ENCODE measurements at places on chromosomes 2 and 18.

- DNase-seq, result no peak
Observed at GRCh38 chr2:220191031-220191430, 563.6 kb downstream of the SLC4A3 start.

DNA sequence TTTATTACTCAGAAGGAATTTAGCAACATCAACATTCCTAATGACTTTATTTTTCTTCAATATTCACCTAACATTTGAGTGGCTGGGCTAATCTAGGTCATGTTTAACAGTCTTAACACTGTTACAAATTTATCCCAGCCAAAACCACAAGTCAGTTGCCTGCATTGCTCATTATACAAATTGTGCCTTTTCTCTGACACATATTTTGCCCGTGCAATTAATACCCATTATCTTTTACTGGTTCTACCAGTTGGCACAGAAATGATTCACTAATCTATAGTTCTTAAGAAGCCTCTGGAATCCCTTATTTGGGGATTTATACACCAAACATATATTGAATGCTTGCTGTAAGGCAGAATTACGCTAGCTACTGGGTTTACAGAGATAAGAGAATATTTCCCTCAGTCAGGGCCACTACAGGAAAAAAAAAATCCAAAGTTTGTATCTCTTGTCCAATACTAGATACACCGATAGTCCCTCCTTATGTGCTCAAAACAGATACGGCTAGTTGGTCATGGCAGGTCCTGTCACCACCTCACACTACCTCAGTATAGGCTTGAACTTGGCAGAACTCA lies 46.3 kb downstream of the ZCCHC2 start:
- no peak for DNase-seq

DNA sequence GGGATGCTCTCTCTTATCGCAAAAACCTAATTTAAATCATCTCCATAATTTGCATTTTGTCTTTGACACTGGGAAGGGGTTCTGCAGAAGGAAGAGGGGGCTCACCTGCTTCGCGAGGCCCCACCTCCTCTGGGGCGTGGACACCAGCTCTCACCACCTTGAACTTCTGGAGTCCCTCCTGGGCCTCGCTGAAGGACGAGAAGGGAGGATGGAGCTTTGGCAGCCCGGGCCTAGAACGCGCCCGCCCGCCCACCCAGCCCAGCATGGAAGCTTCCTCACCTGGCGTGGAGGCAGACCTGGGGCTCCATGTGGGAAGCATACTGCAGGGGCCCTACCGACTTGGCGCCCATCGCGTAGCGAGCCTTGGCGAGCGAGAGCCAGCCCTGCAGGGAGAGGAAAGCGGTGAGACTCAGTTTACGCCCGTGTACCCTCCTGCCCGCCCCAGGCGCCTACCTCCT lies 1.1 kb upstream of the IMP4 start:
- no peak for DNase-seq

DNA sequence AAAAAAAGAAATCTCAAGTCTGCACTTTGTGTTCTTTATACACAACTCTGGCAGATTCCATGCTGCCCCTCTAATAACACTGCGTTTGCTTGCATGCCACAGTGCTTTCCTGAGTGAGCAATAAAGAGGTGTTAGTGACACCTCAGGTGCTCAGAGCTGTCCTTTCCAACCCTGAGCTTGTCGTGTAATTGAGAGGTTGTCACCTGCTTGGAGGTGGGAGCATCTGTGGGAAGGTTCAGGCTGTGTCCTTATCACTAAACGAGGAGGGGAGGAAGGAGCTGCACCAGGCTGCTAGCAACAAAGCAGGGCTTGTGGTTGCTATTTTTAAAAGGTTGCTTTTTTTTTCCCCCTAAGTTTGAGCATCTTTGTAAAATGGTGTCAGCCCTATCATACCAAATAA lies 31.9 kb downstream of the APCDD1 start:
- DNase-seq, result no peak

DNA sequence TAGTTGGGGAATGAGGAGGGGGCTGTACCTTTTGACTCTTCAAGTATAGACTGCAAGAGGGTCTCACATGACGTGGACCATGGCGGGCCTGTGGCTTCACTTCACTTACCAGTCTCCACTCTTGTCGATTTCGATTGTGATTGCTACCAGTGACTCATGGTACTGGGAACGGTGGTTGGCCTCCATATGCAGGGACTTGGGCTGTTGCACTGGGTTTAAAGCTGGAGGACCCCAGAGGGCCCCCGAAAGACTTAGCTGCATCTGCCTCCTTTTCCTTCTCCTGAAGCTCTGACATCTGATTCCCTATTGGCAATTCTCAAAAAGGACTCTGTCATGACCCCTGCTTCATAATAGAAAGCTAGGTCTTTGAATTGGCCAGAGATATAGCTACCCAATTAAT lies 43.4 kb downstream of the HK2 start:
- DNase-seq, result no peak

DNA sequence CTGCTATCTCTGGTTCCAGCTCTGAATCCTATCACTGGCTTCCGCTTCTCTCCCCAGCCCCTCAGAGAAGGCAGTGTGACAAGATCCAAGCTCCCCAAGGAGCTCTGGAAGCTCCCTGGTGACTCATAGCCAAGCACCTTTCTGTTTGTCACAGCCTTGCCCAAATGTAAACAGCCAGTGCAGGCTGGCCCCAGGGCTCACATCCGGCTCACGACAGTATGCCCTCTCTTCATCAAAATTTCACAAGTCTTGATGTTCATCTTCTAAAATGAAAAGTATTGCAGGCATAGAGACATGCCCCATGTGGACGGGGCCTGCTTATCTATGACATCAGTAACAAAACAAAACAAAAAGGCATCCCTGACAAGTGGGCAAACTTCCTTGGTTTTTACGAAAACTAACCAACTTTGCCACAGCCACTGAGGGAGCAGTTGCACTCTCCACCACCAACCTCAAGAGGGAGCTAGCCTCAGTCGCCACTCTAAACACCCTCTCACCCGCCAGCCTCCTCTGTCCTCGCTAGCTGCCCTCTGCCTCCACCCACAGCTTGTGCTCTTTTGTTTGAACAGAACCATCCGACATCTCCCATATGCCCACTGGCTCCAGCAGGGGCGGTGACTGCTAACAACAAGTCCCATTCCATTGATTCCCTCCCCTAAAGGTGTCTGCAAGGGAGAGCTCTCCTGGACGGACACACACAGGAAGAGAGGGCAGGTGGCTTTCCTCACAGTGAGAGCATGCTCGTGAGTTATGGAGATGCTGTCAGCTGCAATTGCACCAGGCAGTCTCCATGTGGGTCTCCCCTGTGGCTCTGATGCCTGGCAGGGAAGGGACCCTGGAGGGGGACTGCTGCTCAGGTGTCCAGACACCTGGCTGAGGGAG lies 71.0 kb upstream of the DAPL1 start:
- no peak for DNase-seq

- no peak for DNase-seq
Observed at GRCh38 chr2:18153741-18154140, 275.3 kb downstream of the KCNS3 start.

DNA sequence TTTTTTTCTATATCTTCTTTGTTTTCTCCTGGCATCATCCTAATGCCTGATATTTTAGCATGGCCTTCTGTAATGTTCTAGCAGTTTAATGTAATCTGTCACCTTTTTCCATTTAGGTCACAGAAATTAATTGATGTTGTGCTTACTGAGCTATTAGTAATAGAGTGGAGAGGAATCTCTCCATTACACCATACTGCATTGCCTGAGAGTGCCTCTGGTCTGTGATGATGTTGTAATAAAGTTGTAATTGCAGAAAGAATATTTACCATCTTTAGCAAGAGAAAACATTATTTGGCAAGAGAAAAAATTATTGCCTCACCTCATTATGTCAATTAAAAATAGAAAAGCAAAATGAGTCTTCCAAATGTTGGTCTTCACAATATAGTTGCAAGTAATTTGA lies 213.2 kb downstream of the KCNJ3 start:
- DNase-seq, result no peak

GRCh38 chr18:31658670-31659575 lies 25.5 kb downstream of the B4GALT6 start:
- no peak for DNase-seq

GRCh38 chr2:26925100-26925791 lies 45.2 kb upstream of the MAPRE3 start:
- no peak for DNase-seq

DNA sequence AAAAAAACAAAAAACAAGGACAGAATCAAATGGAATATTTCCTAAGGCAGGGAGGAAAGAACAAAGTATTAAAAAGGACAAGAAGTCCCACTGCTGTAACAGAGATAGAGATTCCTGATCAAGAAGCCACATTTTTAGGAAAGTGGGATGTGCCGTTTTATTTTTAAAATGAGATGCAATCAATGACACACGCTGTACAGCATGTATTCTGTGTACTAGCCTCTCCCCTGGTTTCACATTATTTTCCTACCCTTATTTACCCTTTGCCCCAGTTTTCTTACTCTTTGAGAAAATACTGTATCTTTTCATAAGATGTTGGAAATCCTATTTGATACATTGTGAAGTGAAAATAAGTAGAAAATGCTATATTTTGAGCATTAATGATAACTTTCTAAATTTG lies 45.8 kb downstream of the E2F6 start:
- DNase-seq, result no peak

- DNase-seq, result no peak
Observed at GRCh38 chr2:10520926-10521325, 72.8 kb upstream of the ODC1 start.

DNA sequence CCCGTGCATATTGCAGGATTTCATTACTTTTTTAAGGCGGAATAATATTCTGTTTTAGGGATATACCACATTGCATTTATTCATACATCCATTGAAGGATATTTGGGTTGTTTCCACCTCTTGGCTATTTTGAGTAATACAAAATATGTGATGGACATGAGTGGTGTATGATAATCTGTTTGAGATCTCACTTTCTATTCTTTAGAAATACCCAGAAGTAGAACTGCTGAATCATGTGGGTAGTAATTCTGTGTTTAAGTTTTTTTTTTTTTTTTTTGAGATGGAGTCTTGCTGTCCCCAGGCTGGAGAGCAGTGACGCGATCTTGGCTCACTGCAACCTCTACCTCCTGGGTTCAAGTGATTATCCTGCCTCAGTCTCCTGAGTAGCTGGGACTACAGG lies 201.4 kb downstream of the NYAP2 start:
- no peak for DNase-seq

GRCh38 chr2:187709065-187709464 lies 154.8 kb upstream of the TFPI start:
- no peak for DNase-seq

DNA sequence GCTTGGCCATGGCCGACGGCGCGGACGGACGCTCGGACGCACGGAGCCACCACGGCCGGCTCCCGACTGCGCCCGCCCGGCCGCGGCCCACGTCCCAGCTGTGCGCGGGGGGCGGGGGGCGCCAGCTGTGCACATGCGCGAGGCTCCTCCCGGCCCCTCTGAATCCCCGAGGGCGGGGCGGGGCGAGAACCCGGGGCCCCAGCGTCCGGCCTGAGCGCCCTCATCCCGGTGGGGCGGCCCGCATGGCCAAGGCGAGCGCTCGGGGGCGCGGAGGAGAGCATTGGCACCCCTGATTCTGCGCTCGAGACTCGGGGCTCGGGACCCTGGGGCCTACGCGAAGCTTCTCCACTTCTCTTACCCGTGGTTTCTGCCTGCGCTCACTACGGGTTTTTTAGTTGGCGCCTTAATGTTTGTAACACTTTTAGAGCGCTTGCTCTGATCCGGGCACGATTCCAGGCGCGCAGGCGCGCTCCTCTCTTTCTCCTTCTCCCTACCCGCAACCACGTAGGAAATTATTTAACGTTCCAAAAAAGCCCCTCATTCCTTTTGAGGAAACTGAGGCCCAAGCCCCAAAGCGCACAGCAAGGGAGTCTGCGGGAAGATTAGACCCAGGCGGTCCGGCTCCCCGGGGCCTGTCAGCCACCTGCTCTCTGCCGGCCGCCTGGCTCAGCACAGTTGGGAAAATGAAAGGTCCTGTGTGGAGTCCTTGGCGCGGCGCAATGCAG lies at the start of gene PXDN:
Gene PXDN (minus strand): TSS at position 70 of the 725 bp plus-strand sequence. CDS start 60 bp downstream, at position 10.
- DNase-seq, result no peak

- no peak for DNase-seq
Observed at GRCh38 chr2:211957799-211958198, 580.8 kb downstream of the ERBB4 start.

DNA sequence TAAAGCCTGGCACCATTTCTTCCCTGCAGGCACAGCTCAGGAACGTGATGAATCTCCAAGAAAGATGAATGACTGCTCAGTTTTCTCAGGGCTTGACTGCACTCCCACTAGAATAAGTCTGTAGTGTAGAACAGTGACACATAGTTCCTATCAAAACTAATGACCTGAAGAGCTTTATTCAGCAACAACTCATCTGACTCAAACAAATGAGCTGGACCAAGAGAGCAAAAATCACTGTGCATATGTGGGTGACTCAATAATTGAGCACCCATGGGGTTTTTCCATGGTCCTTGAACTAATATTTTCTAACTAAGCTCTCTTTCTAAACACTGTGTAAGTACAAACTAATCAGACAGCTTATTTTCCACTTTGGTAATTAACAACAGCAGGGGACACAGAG lies 61.1 kb upstream of the XDH start:
- DNase-seq, result no peak

GRCh38 chr2:56102866-56103265 lies 80.9 kb upstream of the CCDC85A start:
- DNase-seq, result no peak

DNA sequence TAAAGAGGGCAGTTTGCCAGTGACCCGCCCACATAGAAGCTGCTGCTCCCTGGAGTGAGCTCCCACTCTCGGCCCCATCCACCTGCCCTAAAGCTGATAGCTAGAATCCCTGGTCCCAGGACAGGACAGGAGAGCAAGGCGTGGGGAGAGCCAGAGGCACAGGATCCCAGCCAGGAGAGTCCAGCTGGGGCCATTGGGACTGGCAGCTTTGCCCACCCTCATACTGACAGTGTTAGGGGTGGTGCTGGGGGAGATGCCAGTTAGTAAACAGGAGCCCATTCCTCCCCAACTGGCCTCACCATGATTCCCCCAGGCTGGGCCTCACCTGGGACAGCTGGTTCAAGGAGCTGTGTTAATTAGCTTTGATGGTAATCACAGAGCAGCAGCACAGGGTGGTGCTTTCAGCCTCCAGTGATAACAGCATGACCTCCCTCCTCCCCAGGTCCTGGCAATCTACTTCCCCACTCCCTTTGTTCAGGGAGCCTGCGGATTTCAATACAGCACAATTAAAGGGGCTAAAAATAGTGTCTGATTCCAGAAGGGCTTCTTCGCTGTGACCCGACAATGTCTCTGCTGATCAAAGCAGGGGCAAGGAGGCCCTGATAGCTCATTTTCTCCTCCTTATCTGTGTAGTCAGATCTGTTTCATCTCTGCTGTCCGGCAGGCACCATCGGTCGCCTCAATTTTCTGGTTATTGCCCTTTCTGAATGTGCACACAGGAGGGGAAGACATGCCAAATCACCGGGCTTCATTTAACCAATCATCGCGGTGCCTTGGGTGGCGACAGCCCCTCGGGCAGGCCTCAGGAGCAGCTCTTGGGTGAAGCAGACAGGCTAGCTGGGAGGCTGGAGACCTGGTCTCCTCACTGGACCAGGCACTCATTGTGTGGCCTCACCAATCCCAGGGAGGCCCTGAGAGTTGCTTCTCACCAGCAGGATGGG lies 119.9 kb upstream of the TEX51 start:
- no peak for DNase-seq
